ENCODE measurements at places on chromosomes 3 and 15.

GRCh38 chr3:87398168-87398801, 121.9 kb upstream of the POU1F1 start:
- DNase-seq, result no peak

- no peak for DNase-seq
These were observed 20.6 kb downstream of the MYH15 start for GRCh38 chr3:108489776-108490175.

DNA sequence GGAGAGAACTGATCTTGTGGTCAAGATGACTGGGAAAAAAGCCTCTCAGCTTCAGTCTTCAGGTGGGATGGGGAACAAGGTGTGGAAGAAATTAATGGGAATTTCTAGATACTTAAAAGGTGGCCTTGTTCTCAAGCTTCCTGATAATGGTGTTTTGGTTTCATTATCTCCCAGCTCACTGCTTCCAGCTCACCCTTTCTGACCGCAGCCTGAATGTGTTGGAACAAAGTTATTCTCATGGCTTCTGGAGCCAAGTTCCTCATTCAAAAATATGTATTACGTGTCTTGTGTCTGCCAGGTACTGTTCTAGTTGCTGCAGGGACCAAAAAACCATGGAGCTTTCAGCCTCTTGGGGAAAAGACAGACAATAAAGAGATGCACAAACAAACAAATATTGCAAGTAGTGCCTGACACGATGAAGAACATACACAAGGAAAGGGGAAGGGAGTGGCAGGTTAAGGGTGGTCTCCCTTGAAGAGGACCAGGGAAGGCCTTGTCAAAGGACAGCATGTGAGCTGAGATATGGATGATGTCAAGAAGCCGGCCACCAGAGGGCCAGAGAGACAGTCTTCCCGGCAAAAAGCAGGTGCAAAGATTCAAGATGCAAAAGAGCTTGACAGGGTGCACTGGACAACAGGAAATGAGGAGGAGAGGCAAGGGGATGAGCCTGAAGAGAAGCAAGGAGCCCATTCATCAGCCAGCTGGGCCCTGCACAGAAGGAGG, 35.5 kb downstream of the ARRDC4 start:
- no peak for DNase-seq

DNA sequence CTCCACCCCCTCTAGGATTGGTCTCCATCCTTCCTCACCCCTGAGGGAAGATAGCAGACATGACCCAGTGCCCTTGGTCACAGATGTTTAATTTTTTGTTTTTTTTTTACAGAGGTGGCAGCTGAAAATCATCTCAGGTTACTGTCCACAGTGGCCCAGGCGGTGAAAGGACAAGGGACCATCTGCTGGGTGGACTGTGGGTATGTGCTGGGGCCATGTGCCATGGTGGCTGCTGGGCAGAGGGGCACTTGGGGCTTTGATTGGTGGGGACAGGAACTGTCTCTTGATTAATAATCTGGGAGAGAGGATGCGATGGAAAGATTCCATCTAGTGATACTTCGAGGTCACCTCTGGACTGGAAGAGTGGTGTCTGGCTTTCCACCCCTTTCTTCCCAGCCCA, 25.4 kb downstream of the PDIA5 start:
- no peak for DNase-seq

- no peak for DNase-seq
These were observed 4.8 kb upstream of the CSK start for GRCh38 chr15:74776821-74777768.

All from Panc1 (cell line).